ENCODE measurements at places on chromosomes 4 and X.

- no peak for DNase-seq
Measured at GRCh38 chr4:5863461-5864113, 29.3 kb downstream of the CRMP1 start.

- no peak for DNase-seq
Measured at GRCh38 chr4:10535912-10536311, 78.7 kb upstream of the ZNF518B start.

- DNase-seq: no peak
Measured at GRCh38 chrX:108165383-108166111, 74.0 kb downstream of the ATG4A start.

GRCh38 chr4:36237366-36238313 lies 6.7 kb downstream of the ARAP2 start:
- no peak for DNase-seq

DNA sequence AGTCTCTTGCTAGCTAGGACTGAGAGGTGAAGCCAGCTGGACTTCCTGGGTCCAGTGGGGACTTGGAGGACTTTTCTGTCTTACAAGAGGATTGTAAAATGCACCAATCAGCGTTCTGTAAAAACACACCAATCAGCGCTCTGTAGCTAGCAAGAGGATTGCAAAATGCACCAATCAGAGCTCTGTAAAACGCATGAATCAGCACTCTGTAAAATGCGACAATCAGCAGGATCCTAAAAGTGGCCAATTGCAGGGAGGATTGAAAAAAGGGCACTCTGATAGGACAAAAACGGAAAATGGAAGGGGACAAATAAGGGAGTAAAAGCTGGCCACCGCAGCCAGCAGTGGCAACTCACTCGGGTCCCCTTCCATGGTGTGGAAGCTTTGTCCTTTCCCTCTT lies 65.6 kb upstream of the DUSP21 start:
- no peak for DNase-seq

DNA sequence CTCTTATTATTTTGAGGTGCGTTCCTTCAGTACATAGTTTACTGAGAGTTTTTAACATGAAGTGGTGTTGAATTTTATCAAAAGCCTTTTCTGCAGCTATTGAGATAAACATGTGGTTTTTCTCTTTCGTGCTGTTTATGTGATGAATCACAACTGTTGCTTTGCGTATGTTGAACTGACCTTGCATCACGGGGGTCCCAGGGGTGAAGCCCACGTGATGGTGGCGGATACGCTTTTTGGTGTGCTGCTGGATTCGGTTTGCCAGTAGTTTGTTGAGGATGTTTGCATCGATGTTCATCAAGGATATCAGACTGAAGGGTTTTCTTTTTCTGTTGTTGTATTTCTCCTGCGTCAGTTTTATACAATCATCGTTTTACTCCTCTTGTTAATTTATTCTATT lies 4.6 kb upstream of the H2BW1 start:
- no peak for DNase-seq

- DNase-seq: no peak
Measured at GRCh38 chr4:24426557-24426956, 157.8 kb downstream of the DHX15 start.

DNA sequence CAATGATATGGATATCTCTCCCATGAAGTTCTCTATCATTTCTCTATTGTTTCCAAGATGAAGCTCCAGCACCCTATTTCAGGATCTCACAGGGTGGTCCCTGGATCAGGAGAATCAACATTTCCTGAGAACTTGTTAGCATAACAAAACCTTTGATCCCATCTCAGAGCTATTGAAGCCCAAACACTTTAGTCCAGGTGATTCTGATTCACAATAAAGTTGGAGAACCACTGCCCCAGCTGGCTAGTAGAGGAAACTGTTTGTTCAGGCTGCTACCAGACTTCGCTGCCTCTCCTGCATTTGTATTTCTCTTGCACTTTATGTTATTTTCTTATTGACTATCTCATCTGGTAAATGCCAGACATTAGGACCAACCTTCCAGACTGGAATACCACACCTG lies 65.4 kb downstream of the CEP44 start:
- no peak for DNase-seq

DNA sequence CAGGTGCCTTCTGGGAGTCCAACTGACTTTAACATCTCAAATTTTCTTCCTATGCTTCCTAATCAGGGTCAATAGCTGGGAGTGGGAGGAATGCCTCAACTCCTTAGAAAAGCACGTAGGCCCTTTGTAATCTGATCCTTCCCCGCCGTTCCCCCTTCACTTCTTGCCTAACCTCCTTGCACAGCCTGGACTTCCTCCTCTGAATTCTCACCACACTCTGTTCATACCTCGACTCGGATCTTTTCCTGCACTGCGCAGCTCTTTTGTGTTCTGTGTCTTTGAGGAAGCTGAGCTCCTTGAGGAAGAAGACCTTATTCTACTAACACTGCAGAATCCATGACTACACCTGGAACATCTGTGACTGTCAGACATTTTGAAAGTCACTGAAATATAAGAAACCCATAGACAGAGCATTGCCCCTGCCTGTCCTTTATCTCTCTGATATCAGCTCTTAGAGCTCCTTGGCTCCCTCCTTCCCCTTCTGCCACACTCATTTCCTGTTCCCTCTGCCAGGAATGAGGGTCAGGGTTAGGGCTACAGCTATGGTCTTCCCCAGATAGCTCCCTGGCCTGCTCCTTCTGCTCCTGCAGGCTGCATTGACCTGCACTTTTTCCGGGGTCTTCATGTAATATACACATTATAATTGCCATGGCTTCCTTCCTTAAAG lies 140.2 kb upstream of the LDB2 start:
- no peak for DNase-seq

GRCh38 chr4:130573742-130574141 lies 1477.8 kb downstream of the C4orf33 start:
- no peak for DNase-seq

- DNase-seq: no peak
Measured at GRCh38 chrX:22399437-22400192, 126.9 kb downstream of the CBLL2 start.

GRCh38 chr4:92447255-92447905 lies 143.6 kb downstream of the GRID2 start:
- DNase-seq: no peak

- DNase-seq: no peak
Measured at GRCh38 chr4:104330125-104330905, 164.4 kb downstream of the CXXC4 start.

- no peak for DNase-seq
Measured at GRCh38 chrX:154818916-154819770, 13.9 kb upstream of the MPP1 start.

- no peak for DNase-seq
Measured at GRCh38 chr4:159212675-159213293, 109.9 kb downstream of the RAPGEF2 start.

GRCh38 chr4:46993075-46994006 lies at the start of gene GABRA4:
Gene GABRA4 (minus strand): TSS chr4:46993581. CDS start chr4:46993424, 157 bp downstream.
- DNase-seq: no peak

DNA sequence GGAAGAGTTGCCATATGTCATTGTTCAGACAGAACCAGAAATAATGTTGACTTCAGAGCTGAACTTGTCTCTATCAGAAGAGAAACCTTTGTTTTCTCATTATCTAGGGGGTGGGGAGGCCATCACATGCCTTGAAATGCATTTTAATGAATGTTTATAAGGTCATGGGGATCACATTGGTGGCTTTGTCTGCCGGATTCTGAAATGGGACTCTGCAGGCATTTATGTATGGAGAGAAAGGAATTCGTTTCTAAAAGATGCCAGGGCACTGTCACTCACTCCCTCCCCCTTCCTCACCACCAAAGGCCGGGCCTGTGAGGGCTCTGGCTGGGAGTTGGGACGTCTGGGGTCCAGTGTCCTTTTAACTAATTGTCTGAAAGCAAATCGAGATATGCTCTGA lies 102.2 kb downstream of the MAMLD1 start:
- no peak for DNase-seq

GRCh38 chrX:333611-334311 lies 15.2 kb upstream of the GTPBP6 start:
- DNase-seq: no peak

DNA sequence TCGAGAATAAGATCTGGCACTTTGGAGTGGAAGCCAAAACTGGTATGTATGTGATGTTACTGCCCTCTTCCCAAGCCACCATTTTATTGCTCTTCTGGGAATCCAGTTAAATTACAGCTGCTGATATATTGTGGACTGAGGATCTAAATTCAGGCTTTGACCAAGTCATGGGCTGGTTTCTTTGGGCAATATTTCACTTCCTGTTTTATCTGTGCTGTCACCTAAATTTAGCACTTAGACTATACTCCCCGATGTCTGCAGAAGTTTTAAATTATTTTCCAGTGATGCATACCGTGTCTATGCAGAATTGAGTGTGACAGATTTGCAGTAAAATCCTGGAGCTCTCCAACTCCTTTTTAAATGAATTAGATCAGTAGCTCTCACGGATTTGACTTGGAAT lies 100.0 kb downstream of the TEX13A start:
- no peak for DNase-seq

- DNase-seq: no peak
Measured at GRCh38 chr4:67885762-67886161, 2.0 kb upstream of the TMPRSS11D start.

GRCh38 chrX:16882169-16882568 lies 12.0 kb upstream of the RBBP7 start:
- no peak for DNase-seq

DNA sequence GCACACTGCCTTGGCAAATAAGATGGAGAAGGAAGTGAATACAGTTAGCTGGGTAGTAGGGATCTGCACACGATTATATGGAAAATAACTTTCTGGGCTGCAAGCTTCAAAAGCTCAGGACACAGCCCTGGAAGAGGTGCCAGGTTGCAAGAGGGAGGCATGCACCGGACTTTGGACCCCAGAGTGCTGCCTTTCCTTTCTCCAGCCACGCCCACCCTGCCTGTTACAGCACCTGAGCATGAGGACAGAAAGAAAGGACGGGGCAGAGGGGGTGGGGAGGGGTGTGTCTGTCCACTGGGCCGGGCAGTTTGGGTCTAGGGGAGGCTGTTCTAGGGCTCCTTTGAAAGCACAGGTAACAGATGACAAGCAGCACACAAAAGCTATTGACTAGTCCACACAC lies 152.8 kb downstream of the ENPP6 start:
- no peak for DNase-seq

DNA sequence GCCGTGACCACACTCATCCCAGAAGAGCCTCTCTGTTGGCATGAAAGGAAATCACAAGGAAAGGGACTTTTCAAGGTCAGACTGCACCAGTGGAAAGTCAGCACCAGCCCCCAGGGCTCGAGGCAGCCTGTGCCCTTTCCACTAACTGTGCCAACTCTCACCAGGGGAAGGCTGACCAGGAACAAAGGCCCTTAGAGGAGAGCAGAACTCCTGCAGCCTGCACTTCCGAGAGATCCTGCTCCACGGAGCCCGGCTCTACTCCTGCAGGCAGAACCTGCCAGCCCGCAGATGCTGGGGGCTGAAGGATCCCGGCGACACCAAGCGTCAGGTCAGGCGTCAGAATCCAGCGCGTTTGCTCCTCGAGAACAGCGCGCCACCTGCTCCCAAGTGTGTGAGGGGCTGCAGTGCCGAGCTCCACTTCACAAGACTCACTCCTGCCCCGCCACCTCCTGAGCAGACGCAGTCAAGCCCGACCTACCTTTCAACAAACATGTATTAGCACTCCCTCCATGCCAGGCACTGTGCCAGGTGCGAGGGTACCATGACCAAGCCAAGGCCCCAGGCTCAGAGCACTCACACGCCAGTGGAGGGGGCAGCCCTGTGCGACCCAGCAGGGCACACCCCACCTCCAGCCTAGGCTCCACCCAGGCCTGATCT lies 13.6 kb upstream of the HELT start:
- no peak for DNase-seq

DNA sequence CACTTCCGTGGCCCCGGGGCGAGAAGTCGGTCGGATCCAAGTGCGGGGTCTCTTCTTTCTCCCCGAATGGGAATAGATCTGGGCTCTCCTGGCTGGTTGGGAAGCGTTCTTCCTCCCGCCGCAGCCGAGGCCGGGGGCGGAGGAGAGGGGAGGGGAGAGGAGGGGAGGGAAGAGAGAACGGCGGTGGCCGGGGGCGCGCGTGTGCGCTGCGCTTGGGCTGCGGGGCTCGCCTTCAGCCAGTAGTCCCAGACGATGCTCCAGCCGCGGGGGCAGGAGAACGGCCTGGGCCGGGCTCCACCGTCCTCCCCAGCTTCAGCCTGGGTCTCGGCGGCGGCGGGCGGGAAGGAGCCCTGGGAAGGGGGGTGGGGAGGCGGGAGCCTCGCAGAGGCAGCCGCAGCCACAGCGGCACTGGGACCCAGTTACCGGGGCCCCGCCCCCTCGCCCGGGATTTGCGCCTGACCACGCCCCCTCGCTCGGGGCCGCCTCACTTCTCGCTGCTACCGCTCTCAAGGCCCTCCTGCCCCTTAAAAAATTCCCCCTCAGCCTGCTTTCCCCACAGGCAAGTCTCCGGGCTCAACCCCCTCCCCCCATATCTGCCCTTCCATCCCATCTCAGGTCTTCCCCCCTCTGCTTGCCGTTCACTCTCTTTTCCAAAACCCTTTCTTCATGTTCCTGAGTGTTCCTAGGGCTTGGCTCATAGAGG lies at the start of gene FGD1:
TSS of gene FGD1 (minus strand) at position 421 of the 703 bp plus-strand sequence. CDS start 802 bp downstream, outside the sequence.
- DNase-seq: no peak

DNA sequence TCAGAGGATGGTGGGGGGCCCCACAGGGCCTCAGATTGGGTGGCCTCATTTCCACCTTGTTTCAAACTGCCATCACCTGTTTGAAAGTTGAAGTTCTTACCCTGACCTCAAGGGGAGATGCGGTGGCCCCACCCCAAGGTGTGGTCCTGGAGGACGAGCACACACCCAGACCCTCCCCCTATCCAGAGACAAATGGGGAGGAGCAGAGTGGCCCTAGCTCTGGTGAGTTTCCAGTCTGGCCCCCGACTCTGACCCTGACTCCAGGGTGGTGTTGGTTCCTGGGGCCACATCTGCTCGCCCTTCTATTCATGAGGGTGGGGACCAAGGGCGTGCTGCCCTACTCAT lies 36.3 kb upstream of the ADRA2C start:
- DNase-seq: no peak

DNA sequence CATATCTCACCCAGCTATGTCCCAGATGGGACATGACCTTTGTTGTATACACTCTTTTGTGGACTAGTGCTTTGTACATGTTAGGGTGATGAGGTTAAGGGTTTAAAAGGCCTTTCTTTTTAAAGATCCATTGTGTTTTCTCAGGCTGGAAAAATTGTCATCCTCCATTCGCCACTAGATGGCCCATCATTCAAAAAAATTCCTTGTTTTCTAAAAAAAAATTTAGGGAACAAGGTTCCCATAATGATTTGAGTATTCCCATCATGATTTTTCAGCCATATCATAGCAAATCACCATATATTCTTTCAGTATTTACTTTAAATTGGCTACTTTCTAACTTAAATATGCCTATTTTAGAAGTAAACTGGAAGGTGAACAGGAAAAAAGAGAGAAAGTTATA lies 91.9 kb upstream of the TMEM164 start:
- DNase-seq: no peak

GRCh38 chrX:41607264-41607832 lies 81.4 kb upstream of the GPR34 start:
- no peak for DNase-seq

GRCh38 chr4:147969573-147970385 lies 237.9 kb downstream of the ARHGAP10 start:
- no peak for DNase-seq

- DNase-seq: no peak
Measured at GRCh38 chr4:168945291-168945690, 64.8 kb downstream of the CBR4 start.
